Hematopoietic multipotent progenitor cell treated with erythropoietin and hydrocortisone succinate and interleukin-3 and kit ligand, for 17 days (in vitro differentiated cells): ENCODE measurements at places on chromosomes 1 and 21.

DNA sequence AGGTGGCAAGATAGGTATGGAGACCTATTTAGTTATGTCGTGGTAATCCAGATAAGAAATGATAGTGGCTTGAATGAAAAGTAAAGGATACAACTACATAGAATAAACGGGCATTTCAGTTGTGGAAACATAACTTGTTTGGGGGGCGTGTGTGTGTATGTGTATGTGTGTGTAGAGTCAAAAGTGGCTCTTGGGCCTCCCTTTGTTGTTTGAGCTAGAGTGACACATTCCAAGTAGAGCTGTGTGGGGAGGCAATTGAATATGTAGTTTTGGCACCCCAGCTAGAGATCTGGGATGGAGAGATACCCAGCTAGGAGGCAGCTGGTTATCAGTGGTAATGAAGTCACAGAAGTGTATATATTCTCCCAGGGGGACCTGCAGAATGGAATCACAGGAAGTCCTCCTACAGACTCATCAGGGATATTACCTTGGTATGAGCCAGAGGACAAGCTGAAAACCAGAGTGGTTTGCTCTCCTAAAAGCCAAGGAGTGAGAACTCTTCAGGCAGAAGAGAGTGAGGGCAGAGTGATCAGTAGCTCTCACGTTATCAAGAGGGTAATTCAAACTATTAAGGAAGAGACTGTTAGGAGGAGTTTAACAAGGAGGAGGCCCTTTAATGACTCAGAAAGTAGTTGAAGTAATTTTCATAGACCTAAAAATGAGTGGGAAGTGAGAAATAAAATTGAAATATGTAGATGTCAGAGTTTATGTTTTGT lies 5.1 kb downstream of the CR1L start:
- peak; percentile 89 for DNase-seq

GRCh38 chr1:160713161-160713560 lies 1.5 kb upstream of the CD48 start:
- DNase-seq: no peak

DNA sequence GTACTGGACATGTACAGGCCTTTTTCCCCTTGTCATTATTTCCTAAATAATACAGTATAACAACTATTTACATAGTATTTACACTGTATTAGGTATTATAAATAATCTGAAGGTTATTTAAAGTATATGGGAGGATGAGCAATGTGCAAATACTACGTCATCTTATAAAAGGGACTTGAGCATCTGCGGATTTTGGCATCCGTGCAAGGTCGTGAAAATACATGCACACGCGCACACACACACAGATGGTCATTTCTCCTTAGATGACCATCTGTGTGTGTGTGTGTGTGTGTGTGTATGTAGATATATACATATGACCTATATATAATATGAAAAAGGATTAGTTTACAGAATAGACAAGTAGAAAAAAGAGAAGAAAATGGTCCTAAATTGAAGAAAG lies 15.4 kb downstream of the ALG14 start:
- no peak for DNase-seq

GRCh38 chr1:32332290-32333079 lies 3.5 kb downstream of the MARCKSL1 start:
- DNase-seq: no peak

- DNase-seq: no peak
Observed at GRCh38 chr1:73701826-73702225, 496.1 kb downstream of the LRRIQ3 start.

DNA sequence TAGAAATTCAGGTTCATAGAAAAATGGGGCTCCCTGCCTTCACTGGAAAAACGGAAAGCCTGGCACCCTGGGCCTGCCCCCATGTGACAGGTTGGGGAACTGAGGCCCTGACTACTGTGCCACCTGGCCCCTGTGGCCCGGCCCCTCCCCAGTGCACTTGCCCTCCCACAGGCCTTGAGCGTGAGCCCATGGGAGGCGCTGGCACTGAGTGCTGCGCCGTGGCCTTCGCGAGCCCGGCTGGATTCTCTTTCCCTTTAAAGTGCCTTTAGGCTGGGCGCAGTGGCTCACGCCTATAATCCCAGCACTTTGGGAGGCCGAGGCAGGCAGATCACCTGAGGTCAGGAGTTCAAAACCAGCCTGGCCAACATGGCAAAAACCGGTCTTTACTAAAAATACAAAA lies 45.7 kb downstream of the SLC37A1 start:
- DNase-seq: no peak

- DNase-seq: no peak
Observed at GRCh38 chr1:58358346-58358745, 188.2 kb downstream of the OMA1 start.

- DNase-seq: no peak
Observed at GRCh38 chr21:25556091-25556490, 51.2 kb downstream of the MRPL39 start.

- no peak for DNase-seq
Observed at GRCh38 chr1:84069236-84069845, 70.4 kb upstream of the TTLL7 start.

DNA sequence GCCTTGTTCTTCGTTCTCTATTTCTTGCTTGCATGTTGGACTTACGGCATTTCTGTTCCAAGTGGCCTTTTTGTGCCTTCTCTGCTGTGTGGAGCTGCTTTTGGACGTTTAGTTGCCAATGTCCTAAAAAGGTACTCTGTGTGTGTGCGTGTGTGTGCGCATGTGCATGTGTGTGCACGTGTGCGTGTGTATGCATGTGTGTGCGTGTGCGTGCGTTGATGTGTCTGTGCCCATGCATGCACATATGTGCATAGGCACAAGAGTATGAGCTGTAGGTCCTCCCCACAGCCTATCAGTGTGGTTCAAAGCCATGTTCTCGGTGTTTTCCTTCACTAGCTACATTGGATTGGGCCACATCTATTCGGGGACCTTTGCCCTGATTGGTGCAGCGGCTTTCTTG lies 13.7 kb downstream of the NPPA start:
- no peak for DNase-seq

DNA sequence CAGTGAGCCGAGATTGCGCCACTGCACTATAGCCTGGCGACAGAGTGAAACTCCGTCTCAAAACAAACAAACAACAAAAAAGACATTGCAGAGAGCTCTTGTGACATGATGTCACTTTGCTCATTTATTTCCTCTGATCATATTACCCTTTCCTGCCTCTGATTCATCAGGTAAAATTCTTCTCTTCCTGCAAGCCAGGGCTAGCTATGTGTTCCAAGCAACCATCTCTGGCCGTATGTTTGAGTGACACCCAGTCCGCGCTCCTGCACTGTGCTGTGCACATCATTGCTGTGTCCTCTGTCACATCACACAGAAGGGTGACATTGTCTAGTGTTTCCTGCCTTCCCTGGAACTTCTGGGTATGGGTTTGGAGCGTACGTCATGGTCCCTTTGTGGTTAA lies 251.3 kb downstream of the PCP4 start:
- no peak for DNase-seq

DNA sequence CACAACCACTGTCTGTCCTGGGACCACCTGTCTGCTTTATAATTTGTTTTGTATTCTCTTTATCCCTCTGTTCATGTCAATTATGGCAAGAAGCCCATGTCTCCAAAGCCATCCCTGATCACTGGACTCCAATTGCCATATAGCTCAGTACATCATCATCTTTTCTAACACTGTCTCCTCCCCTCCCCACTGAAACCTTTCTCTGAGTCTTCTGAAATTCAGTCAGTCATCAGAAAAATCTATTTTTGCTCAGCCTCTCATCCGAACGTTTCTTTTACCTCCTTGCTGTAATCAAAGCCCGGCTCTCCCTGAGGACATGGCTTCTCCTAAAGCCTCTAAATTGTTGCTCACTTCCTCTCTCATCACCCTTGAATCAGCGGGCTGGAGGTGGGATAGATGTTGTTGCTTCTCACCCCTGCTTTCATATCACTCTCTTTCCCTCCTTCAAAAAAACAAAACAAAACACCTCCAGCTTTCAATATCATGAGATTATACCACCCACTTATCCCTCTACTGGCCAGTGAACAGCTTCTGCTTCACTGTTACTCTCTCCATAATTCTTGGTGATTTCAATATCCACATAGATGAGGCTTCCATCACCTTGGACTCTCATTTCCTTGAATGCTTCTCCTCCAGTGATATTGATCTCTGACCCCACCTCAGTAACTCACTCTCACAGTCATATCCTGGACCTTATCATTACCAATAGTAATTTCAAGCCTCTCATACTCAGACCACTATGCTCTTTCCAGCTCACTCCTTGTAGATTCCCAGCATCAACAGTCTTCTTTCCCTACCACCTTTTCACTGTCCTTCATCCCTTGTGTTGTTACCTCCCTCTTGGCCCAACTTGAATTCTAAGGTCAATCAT lies 27.8 kb downstream of the RAB3B start:
- no peak for DNase-seq

- DNase-seq: no peak
Observed at GRCh38 chr1:232923739-232924386, 26.5 kb upstream of the NTPCR start.

DNA sequence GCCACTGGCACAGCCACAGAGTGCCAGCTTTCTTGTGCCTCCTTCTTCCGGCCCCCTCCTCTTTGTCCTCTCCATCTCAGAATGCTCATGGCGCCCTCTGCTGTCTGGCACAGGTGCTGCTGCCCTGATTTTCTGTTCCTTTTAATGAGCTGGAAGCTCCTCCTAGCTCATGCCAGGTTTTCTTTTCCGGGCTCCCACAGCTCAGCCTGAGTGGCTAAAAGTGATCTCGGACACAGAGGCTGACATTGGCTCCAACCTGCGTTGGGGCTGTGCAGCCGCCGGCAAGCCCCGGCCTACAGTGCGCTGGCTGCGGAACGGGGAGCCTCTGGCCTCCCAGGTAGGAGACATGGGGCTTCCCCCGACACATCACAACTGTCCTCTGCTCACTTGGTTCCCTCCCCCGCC lies 18.7 kb downstream of the CNTN2 start:
- peak; percentile 53 for DNase-seq

DNA sequence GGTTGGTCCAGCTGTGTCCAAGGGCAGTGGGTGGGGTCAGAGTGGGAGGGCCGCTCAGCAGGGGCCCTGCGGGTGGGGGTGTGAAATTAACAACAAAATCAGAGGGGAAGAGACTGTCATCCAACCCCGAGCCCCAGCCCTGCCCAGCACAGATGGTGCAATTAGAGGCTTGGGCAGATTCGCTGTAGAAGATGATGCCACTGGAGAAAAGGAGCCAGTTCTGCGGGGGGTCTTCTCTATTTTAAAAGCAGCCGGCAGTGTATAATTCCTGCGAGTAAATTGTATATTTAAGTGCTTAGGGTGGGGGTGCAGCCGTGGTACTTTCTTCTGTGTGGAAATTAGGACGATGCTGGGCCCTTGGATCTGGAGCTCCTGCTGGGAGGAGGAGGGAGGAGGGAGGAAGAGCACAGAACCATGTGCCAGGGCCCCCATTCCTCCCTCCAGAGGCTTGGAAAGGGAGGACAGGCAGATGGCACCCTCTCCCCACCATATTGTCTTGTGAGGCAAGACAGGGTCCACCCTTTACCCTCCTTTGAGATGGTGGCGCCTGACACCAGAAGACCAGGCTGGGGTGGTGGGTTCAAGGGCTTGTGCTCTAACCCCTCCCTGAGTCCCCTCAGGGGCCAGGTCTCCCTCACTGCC lies 89.2 kb downstream of the ACTL8 start:
- no peak for DNase-seq

- DNase-seq: no peak
Observed at GRCh38 chr1:170498876-170499275, 33.1 kb upstream of the GORAB start.

- DNase-seq: no peak
Observed at GRCh38 chr1:44021156-44021555, 10.1 kb downstream of the SLC6A9 start.

DNA sequence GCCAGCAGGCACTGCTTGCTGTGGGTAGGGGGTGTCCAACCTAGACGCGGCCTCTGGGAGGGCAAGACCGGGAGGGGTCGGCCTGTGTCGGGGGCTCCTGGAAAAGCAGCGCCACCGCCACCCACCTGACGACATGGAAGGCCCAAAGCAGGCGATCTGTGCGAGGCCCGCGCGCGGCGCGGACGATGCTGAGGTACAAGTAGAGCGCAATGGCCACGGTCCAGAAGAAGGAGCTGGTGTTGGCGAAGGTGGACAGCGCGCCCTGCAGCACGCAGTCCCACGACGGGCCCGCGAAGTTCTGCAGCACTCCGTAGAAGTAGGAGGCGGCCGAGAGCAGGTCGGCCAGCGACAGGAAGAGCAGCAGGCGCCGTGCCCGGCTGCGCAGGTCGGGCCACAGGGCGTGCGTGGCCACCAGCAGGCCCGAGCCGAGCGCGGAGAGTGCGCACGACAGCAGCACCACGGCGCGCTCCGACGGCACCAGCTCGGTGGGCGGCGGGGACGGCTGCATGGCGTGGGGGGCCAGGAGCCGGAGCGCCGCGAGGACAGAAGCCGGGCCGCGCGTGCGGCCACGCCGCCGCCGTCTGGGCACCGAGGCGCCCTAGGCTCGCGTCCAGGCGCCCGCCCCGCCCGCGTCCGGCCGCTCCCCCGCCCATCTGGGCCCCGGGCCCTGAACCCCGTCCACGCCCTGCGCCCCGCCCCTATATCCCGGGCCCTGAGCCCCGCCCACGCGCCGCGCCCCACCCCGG lies at the start of gene GPR157:
TSS of gene GPR157 (minus strand) at position 583 of the 746 bp plus-strand sequence. CDS start at position 508, 75 bp downstream.
- peak; percentile 78 for DNase-seq

- no peak for DNase-seq
Observed at GRCh38 chr1:213605732-213606131, 382.0 kb upstream of the PROX1 start.

DNA sequence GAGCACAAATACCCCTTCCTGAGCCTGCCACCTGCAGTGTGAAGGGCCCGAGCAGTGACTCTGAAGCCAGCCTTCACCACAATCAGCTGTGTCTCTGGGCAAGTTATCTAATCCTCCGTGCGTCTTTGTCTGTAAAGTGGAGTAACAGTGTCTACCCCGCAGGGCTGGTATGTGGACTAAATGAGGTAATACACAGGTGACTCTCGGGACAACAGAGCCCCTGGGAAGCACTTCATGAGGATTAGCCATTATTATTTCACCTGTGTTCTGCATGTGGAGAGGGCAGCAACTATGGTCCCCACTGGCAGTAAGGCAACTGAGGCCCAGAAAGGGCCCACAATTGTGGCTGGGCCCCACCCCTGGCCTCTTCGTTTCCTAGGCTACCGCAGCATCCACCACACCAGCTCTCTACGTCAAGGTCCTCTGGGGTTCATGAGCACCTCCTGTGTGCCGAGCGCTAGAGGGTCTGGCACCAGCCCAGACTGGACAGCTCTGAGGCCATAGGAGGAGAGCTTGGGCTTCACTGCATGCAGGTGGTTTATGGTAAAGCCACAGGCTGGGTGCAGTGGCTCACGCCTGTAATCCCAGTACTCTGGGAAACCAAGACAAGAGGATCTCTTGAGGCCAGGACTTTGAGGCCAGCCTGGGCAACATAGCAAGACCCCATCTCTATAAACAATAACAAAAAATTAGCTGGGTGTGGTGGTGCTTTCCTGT lies 41.3 kb upstream of the LRP8 start:
- DNase-seq: no peak
